Muscle of back (tissue), 13 donors: ENCODE measurements at places on chromosomes 3 and 15. TPM values are rescaled to one million over a fixed set of nuclear protein-coding genes. Genes with fewer than 3 reads are reported as not detected.

CCPG1 gene
- 36.5 TPM for polyA plus RNA-seq

PXYLP1 gene
- polyA plus RNA-seq, result 19.8 TPM

SNTN gene
- not detected for polyA plus RNA-seq

GOLGA8Q gene
- polyA plus RNA-seq, result 0.91 TPM

ALAS1 gene
- 32.5 TPM for polyA plus RNA-seq

ESYT3 gene
- 12.7 TPM for polyA plus RNA-seq

CTXN2 gene
- polyA plus RNA-seq, result not detected

MFGE8 gene
- polyA plus RNA-seq, result 121 TPM

ANKRD63 gene
- not detected for polyA plus RNA-seq

CAPN7 gene
- polyA plus RNA-seq, result 36.3 TPM
